ENCODE measurements at places on chromosomes 6 and 20.

DNA sequence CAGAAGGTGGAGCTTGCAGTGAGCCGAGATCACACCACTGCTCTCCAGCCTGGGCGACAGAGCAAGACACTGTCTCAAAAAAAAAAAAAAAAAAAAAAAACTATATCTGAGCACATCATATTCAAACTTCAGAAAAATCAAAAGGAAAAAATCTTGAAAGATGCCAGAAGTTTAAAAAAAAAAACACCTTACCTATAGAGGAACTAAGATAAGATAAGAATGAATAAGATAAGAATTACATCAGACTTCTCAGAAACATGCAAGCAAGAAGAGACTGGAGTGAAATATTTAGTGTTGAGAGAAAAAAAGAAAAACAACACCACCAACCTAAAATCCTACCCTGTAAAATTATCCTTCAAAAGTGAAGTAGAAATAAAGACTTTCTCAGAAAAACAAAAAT, 116.8 kb upstream of the ARID1B start:
- no peak for DNase-seq

GRCh38 chr6:15284743-15285142, 38.9 kb downstream of the JARID2 start:
- no peak for DNase-seq

DNA sequence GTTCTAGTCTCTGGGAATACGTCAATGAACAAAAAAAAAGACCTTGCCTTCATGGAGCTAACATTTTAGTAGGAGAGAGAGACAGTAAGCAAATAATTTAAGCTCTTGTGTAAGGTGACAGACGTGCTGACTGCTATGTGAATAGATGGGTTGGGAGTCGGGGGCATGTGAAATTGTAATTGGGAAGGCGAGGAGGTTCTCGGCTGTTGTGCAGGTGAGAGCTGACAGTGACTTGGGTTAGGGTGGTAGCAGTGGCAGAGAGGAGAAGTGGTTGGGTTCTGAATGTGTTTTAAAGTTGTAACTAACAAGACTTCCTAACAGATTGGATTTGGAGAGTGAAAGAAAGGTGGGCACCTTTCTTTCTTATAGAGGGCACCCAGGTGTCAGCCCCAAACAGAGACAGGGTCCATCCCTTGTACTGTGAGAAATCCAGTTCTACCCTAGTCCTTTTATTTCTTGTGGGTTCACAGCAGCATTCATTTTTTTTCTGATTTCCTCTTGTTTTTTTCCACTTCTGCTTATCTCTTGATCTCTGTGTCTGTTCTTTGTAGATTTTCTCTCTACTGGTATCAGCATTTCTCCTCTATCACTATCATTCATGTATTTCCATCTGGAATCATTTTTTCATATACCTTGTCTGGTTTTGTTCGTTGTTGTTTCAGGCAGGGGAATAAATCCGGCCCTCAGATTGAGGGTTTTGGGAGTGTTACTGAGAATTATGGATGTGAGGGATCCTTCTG, 15.4 kb upstream of the MYLK2 start:
- no peak for DNase-seq

- no peak for DNase-seq
These were observed 4.3 kb downstream of the FAXC start for GRCh38 chr6:99345164-99345563.

DNA sequence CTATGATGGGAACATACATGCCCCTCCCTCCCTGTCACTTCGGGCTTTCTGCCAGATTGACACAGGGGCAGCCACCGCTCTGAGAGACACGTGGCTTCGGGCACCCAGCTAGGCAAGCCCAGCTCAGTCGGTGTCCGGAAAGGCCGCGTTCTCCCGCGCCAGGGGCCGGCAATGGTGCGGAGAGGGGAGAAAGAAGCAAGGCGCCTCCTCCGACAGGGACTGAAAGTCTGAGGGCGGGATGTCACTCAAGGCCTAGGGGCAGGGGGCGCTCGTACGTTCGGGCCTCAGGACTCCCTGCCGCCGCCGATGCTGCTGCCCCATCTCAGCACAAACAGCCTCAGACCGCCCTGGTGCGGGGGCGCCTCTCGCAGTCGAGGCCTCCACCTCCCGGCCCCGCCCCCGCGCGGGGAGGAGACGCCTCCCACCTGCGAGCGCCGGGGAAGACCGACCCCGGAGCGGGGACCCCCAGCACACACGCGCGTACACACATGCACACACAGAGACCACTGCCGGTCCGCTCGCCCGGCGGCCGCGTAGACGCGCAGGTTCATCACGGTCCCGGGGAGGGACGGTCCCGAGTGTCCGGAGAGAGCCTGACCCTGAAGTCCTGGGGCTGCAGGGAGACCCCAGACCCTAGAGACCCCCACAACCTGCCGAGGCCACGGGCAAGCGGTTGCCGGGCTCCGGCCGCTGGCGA, 1.9 kb downstream of the GRM4 start:
- DNase-seq: peak; percentile 34

DNA sequence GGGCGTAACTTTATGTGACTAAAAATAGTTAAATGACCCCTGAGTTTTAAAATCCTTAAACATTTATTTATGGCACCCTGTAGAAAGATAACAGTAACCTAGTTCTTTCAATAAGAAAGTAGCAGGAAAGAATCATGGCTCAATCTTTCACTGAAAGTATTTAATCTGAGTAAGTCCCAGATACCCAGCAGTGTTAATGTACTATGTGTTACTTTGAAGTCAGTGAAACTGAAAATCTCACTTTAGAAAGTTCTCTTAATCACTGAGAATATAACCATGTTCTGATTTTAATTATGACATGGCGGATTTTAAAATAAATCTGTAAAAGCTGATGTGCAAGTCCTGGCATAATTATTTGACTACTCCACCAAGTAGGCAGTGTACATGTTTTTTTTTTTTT, 8.1 kb upstream of the HEY2 start:
- no peak for DNase-seq

GRCh38 chr6:146337376-146337775, 206.3 kb upstream of the RAB32 start:
- no peak for DNase-seq

DNA sequence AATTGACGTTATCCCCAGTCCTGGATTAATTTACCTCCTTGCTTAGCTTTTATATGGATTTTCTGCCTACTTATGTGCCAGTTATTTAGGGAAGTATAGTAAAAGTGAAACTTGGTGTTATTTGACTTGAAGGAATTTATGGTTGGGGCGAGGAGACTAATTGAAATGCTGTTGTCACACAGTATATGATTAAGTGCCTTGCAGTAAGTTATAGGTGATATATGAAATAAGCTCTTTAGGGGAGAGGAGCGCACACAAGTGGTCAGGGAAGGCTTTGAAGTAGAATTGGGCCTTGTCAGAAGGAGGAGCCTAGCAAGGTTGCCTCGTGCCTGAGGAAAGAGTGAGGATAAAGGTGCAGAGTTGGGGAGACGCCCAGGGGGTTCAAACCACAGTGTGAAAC, 20.5 kb downstream of the NCOA7 start:
- DNase-seq: no peak

GRCh38 chr20:37362231-37362792, 16.4 kb downstream of the SRC start:
- no peak for DNase-seq

DNA sequence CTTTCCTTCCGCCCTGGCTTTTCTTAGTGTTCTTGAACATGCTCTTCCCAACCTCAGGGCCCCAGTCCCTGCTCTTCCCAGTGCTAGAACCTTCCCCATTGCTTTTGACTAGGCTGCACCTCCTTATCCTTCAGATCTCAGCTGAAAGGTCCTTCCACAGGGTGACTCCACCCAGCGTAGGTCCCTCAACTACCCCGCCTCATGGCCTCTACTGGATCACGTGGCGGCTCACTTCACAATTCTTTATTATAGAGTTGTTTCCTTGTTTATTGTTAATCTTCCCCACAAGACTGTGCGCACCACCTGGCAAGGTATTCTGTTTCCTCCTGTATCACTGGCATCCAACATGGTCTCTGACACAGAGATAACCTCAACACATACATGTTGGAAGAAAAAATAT, 31.2 kb downstream of the TTLL9 start:
- DNase-seq: no peak

DNA sequence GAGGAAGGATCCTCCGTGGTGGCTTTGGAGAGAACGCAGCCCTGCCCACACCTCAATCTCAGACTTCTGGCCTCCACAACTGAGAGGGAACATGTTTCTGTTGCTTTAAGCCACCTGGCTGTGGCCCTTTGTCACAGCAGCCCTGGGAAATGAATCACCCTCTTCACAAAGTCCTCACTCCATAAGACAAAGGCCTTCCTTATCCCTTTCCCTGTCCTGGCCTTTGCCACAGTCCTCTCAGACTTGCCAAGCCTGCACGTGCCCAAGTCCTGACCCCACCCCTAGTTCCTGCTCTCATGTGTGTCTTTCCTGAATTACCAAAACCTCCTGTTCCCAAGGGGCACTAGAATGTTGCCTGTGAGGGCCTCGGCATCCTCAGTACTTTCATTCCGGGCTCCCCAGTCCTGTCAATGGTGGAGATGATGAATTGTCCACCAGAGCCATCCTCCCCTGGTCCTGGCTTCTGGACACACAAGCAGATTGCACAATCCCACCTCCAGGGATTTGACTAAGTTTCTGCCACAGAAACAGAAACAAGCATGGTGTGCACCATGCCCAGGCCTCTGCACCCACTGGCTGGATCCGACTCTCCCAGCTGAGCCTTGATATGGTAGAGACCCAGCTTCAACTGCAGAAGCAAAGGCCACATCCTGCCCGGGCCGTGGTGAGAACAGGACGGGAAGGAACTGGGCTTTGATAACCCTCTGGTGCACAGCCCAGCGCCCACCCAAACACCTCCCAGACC, 232.6 kb upstream of the PDE10A start:
- DNase-seq: no peak

GRCh38 chr6:26597821-26598220, 1.1 kb downstream of the ABT1 start:
- no peak for DNase-seq

GRCh38 chr20:17852323-17852722, 116.3 kb downstream of the SNX5 start:
- no peak for DNase-seq

GRCh38 chr6:163438940-163439335, 24.4 kb downstream of the QKI start:
- no peak for DNase-seq

GRCh38 chr6:99661870-99662269, 55.2 kb downstream of the PRDM13 start:
- DNase-seq: no peak

- no peak for DNase-seq
These were observed 204.7 kb downstream of the ESR1 start for GRCh38 chr6:152012227-152012626.

DNA sequence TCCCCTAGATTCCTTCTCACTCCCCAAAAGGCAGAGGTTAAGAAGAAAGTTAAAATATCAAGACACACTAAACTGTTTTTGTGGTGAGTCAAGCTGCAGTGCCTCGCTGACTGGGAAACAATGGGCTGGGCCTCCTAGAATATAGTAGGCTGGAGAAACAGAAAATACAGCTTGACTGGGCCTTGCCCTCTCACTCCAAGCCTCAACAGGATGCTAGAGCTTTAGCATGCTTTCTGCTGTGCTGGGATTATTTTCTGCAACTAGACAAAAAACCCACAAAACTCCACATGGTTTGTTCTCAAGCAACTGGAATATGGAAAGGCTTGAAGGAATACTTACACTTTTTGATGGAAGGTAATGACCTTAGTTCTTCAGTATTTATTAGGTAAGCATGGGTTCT, 27.9 kb downstream of the FOXO3 start:
- DNase-seq: no peak

DNA sequence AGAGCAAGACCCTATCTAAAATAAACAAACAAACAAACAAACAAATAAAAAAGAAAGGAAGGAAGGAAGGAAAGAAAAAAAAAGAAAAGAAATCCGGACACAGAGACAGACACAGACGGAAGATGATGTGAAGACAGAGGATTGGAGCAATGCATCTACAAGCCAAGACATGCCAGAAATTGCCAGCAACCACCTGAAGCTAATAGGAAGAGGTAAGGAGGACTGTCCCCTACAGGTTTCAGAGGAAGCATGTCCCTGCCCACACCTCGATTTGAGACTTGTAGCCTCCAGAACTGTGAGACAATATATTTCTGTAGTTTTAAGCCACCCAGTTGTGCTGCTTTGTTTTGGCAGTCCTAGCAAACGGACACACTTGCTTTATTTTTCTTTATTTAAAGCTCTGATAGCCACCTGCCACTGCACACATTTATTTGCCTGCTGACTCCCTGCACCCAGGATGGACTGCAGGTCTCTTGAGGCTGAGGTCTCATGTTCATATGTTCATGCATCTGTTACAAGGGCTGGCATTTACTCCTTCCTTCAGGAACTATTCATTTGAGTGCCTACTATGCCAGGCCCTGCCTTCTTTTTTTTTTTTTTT, 20.7 kb upstream of the ZMYND8 start:
- DNase-seq: no peak

GRCh38 chr20:37869334-37869861, 33.5 kb upstream of the VSTM2L start:
- DNase-seq: no peak

- DNase-seq: no peak
These were observed 255.7 kb upstream of the THEMIS start for GRCh38 chr6:128156321-128157111.

DNA sequence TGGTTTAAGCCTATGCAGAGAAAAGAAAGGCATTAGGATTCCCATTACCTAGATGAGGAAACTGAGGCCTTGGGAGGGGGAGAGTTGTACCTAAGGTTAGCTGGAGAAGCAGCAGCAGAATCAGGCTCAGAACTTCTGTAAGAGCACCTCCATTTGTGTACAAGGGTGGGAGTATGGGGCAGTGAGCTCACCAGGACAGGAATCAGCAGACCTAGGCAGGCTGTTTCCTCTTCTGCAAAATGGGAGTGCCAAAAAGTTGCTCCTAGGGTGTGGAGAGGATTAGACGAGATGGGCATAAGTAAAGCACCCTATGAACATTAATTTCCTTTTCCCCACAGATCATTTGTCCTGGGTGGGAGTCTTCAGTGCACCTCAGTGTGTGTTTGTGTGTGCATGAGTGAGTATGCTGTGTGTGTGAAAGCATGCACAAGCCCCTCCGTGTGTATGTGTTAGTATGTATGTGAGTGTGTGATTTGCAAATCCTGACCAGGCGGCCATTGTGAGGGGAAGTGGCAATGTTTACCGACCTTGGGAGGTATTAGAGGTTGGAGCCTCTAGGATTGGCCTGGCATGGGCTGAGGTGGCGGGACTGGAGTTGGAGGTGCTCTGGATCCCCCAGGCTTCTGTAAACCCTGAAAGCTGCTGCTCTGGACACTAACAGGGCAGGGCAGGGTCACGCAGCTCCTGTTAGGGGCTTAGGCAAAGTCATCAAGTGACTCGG, 78.8 kb downstream of the VEGFA start:
- DNase-seq: no peak

- no peak for DNase-seq
These were observed 67.3 kb upstream of the ZNF217 start for GRCh38 chr20:53660947-53661381.

- peak; percentile 88 for DNase-seq
These were observed at the start of gene VWA7 for GRCh38 chr6:31776989-31777666. VWA7 (minus strand) TSS chr6:31777328; CDS start chr6:31776779, 549 bp downstream.

GRCh38 chr6:116382587-116382986, 11.8 kb downstream of the DSE start:
- DNase-seq: no peak

GRCh38 chr20:9412309-9412708, 102.1 kb upstream of the LAMP5 start:
- peak; percentile 24 for DNase-seq

- DNase-seq: no peak
These were observed 27.8 kb upstream of the F13A1 start for GRCh38 chr6:6348256-6348655.

GRCh38 chr6:166751051-166751595, 124.1 kb upstream of the RPS6KA2 start:
- peak; percentile 70 for DNase-seq

All from stimulated activated naive B cell treated with anti-CD40 and anti-IgM and Interleukin-4, amounts not matched to agents 10 μg/mL and 1 μg/mL and 100 μg/mL, for 72 hours (primary cell).